ENCODE measurements at places on chromosomes 11 and 22.
A peak's percentile ranks its signal among the peaks of the same experiment; 100 is the strongest.

- no peak for DNase-seq
Observed at GRCh38 chr22:48368975-48369525, 1458.6 kb downstream of the BRD1 start.

GRCh38 chr11:76782531-76783293, 444 bp upstream of the TSKU start:
- peak; percentile 32 for DNase-seq

GRCh38 chr22:20240447-20240764, 27.7 kb downstream of the RTN4R start:
- DNase-seq = peak; percentile 74

GRCh38 chr11:114618139-114618538, 22.6 kb upstream of the NXPE4 start:
- no peak for DNase-seq

GRCh38 chr11:117940736-117941135, 11.5 kb upstream of the TMPRSS13 start:
- DNase-seq = no peak

GRCh38 chr11:1779034-1779805, 15.5 kb upstream of the CTSD start:
- no peak for DNase-seq

DNA sequence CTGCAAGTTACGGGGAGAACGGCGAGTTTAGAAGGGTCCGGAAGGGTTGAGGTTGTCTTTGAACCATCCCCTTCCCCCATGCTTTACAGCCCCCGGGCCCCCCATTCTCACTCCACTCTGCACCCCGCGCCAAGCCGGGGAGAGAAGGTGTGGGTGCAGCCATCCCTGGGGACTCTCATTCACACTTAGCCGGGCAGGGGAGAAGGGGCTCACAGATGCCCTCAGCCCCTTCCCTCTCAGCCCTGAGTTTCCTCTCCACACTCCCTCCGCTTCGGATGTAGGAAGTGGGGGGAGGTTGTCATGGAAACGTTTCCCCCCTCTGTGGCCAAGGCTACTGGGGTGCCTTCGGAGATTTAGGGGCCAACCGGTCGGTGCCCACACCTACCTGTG, 334 bp downstream of the CADM1 start:
- no peak for DNase-seq

DNA sequence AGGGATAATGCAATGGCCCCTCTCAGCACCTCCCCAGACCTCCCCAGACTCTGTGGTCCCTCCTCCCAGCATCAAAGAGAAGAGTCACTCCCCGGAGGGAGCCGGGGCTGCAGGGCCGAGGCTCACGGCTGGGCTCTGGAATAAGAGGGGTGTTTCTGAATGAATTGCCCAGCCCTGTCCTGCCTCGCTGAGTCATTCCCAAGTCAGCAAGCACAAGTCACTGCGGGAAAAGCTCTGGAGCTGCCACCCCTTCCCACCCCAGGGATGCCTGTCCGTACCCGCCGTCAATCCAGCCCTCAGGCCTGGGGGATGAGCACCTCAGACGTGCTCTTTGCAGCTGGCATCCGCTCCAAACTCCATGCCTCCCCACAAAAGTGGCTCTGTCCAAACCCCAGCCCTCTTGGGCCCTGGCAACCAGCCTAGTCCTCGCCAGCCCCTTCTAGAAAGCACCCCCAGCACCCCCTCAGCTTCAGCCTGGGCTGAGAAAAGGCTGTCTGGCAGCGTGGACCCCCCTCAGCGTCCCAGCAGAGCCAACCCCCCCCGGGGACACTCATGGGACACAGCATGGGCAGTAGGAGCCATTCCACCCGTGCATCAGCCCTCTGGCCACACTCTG, 22.7 kb downstream of the CELSR1 start:
- DNase-seq = no peak

GRCh38 chr11:121844016-121844415, 272.0 kb downstream of the BLID start:
- no peak for DNase-seq

- no peak for DNase-seq
Observed at GRCh38 chr11:14259186-14259784, 99.7 kb downstream of the RRAS2 start.

DNA sequence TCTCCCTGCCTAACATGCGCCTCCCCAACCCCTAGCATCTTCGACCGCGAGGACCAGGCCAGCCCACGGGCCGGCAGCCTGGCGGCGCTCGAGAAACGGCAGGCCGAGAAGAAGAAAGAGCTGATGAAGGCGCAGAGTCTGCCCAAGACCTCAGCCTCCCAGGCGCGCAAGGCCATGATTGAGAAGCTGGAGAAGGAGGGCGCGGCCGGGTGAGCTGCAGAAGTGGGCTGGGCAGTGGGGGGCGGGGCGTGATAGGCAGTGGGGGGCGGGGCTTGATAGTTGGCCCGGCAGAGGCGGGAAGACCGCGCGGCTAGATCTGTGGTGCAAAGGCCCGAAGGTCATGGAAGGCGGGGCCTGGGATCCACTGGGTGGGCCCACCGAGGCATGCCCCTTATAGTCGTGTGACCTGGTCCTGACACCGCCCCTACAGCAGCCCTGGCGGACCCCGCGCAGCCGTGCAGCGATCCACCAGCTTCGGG, 8.7 kb downstream of the SELENOM start:
- DNase-seq = no peak

- no peak for DNase-seq
Observed at GRCh38 chr22:24553597-24554312, 1.2 kb downstream of the GUCD1 start.

DNA sequence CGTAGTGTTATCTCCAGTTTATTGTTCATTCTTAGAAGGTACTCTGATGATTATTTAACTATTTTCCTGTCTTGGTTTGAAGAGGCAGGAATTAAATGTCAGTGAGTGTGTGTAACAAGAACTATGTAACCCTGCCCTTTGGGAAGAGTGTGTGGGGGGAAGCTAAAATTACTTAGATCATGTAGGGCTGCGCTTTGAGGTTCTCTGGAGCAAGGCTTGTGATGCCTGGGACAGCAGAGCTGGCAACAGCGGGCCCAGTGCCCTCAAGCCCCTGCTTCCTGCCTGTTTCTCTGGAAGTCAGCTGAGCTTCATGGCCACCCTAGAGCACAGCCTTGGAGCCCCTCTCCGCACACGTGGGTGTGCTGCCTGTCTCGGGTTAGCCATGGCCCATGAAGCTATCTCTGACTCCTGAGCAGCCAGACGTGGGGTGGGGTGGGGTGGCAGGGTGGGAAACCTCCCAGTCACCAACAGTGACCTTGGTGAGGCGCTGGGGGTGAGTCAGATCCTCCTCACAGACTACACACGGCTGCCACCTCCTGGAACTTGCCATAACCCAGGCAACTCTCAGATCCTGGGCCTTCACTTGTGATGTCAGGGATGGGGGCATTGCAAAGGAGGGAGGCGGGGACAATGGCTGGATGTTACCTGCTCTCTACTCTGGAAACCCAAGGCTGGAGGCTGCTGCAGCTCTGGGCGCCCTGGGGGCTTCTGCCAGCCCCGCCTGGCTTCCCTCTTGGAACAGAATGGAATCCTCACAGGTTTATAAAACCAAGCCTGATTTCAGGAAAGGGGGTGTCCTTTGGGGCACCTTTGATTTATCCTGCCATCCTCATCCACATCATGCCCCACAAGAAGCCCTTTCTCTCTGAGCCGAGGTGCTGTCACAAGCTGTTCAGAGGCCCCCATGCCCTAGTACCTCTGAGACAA, 88.6 kb downstream of the SNX19 start:
- no peak for DNase-seq

DNA sequence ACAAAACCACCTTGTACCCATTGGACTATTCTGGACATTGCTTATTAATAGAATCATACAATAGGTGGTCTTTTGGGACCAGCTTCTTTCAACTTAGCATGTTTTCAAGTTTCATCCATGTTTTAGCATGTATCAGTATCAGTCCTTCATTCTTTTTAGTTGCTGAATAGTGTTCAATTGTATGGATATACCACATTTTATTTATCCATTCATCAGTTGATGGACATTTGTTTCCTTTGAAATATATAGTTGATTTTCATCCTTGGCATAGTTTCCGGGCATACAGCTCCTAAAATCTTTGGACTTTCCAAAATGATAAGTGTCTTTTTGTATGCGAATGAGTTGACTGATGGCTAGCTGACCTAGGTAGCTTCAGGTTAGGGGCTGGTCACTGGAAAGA, 12.2 kb downstream of the PPP6R3 start:
- DNase-seq = no peak

GRCh38 chr11:35257281-35257680, 118.3 kb downstream of the CD44 start:
- no peak for DNase-seq

GRCh38 chr11:58526721-58527120, 18.8 kb upstream of the OR5B21 start:
- DNase-seq = no peak

DNA sequence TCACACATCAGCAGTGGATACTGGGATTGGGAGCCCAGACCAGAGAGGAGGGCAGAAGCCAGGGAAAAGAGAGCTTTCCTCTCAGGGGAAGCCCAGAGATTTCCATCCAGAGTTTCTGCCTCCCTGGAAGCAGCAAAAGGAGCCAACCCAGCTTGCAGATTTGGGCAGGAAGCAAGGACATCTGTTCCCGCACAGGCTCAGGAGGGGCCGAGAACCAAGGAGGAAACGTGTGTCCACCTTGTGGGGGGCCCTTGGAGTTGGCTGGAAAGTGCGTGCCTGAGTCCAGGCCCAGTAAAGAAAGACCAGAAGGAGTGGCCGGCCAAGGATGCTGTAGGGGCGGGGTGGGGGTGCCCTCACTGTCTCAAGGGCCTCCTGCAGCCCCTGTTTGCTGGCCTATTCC, 6.0 kb upstream of the NPTXR start:
- DNase-seq = no peak

- DNase-seq = no peak
Observed at GRCh38 chr11:57321388-57322255, 3.1 kb downstream of the TNKS1BP1 start.
